ENCODE measurements at places on chromosomes 1 and 21.
A peak's percentile ranks its signal among the peaks of the same experiment; 100 is the strongest.

GRCh38 chr1:219126377-219126776 lies 47.3 kb upstream of the LYPLAL1 start:
- DNase-seq: no peak

GRCh38 chr1:45862008-45862407 lies 58.6 kb downstream of the MAST2 start:
- no peak for DNase-seq

- no peak for DNase-seq
These were observed 6.7 kb downstream of the KIAA0040 start for GRCh38 chr1:175185903-175186302.

GRCh38 chr1:208208132-208208487 lies 36.1 kb downstream of the PLXNA2 start:
- DNase-seq: no peak

DNA sequence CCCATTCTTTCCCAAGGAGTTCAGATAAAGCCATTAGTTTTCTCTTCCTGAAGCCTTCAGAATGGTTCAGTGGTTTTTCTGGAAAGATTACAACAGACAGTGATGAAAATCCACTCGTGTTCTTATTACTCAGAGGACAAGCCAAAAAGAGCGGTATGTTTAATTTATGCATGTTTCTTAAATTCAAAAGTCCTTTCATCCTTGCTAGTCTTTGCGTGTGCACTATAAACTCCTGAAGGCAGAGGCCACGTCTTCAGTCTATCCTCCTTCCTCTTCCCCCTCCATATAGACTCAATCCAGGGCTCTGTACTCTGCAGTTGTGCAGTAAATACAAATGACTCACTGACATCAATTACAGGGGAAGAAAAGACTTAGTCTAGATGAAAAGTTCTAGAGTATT lies 409.2 kb upstream of the PLXNA2 start:
- DNase-seq: no peak

DNA sequence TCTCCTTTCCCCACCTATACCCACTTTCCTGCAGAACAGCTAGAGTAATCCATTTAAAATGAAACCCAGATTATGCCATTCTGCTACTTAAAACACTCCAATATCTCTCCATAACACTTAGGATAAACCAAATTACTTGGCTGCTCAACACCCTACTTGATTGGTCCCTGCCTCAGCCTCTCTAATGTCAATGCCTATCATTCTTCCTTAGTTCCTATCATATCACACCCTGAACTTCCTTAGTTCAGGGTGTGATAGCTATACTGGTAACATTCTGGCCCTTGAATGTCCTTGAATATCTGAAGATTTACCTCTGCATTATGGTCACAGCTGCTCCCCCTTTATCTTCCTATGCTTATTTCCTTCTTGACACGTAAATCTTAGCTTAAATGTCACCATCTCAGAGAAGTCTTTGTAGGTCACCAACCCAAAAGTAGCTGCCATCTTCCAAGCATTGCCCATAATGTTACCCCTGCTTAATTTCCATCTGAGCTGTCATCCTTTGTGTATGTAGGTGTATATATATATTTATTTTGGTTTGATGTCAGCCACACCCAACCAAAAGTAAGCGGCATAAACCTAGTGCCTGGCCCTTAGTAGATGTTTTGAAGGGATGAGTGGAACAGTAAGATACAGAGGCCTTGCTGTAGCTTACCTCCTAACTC lies 379.8 kb downstream of the PTPRC start:
- DNase-seq: peak; percentile 57

GRCh38 chr1:204390751-204391466 lies 20.7 kb downstream of the PPP1R15B start:
- no peak for DNase-seq

- DNase-seq: no peak
These were observed 35.7 kb upstream of the SIM2 start for GRCh38 chr21:36663033-36663855.

DNA sequence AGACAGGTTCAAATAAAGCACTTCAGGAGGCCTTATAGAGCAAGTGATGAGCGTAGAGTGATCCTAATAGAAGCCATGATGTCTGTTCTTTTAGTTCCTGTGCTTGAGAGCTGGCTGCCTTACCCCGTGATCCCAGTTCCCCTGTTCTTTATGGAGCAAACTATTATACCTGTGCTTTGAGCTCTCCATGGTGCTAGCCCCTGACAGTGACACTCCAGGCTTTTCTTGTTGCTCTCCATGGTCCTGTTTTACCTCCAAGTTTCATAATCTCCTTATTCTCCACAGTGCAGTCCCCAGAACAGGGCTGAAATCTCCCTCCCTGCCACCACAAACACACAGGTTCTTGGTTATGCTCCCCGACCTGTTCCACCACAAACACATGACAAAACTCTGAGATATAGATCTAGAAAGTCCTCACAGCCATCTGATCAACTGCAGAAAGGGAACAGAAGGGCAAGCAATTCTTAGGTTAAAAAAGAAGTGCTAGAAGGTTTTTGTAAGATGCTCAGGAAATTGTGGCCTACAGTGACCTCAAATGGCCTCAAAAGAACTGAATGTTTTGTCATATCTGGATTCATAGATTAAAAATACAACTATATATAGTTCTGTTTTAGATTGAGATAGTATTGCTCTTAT lies 6.0 kb downstream of the CADM3 start:
- peak; percentile 77 for DNase-seq

DNA sequence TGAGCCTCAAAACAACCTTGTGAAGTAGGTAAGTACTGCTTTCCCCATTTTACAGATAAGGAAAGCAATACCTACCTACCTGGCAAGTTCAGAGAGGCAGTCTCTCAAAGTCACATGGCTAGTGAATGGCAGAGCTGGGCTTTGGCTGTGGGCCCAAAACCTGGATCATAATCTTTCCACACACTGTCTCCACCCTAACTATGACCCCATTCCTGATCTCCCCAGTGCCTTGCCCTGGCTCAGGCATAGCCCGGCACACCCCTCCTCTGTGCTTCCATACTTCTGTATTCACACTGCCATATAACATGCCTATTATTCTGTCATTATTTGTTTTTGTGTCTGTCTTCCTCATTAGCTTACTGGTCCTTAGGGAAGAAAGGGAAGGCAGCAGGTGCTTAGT lies 15.9 kb downstream of the GNG12 start:
- no peak for DNase-seq

DNA sequence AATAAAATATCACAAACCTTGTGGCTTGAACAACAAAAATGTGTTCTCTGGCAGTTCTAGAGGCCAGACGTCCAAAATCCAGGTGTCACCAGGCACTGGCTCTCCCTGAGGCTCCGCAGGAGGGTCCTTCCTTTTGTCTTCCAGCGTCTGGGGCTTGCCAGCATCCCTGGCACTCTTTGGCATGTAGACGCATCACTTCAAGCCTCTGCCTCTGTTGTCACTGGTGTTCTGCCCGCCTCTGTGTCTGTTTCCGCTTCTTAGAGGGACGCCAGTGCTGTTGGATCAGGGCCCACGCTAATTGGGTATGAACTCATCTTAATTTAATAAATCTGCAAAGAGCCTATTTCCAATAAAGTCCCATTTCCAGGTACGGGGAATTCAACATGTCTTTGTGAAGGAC lies 273.7 kb upstream of the C1orf174 start:
- no peak for DNase-seq

DNA sequence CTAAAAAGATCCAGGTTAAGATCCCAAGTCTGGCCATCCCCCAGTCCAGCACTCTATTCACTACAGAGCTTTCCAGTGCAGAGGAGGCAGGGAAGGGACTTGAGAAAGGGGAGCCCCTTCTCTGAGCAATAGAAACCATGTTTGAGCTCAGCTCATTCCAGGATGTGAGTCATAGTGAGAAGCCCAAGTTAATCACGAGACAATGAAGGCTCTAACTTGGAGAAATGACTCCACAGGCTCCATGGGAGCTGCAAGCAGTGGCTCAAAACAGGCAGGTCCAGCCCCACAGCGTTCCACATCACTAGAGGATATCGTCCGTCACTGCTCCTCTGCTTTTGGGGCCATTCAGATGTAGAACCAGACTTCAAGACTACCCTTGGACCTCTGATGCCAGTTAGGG lies 59.1 kb downstream of the CAMK2N1 start:
- DNase-seq: no peak

DNA sequence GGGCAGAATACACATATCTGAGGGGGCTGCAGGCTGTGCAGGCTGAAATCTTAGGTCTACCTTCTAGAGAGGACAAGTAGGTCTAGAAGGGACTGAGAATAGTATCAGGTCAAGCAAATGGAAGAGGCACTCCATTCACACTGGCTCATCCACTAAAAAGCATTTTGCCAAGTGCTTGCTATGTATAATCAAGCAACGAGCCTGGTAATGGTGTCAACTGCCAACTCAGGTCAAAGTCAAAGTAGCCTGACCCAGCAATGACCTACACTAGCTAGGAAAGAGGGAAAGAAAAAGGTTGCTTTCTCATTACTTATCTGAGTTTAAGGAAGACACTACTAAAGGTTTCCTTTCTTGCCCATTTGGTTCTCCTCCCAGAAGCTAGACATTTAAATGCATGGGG lies 10.8 kb downstream of the KCND3 start:
- no peak for DNase-seq

GRCh38 chr1:34166625-34167361 lies 1.8 kb upstream of the CSMD2 start:
- no peak for DNase-seq

GRCh38 chr1:66750577-66750976 lies 1.7 kb upstream of the DYNLT5 start:
- no peak for DNase-seq

- DNase-seq: no peak
These were observed 178.4 kb downstream of the DUSP10 start for GRCh38 chr1:221563476-221563921.

DNA sequence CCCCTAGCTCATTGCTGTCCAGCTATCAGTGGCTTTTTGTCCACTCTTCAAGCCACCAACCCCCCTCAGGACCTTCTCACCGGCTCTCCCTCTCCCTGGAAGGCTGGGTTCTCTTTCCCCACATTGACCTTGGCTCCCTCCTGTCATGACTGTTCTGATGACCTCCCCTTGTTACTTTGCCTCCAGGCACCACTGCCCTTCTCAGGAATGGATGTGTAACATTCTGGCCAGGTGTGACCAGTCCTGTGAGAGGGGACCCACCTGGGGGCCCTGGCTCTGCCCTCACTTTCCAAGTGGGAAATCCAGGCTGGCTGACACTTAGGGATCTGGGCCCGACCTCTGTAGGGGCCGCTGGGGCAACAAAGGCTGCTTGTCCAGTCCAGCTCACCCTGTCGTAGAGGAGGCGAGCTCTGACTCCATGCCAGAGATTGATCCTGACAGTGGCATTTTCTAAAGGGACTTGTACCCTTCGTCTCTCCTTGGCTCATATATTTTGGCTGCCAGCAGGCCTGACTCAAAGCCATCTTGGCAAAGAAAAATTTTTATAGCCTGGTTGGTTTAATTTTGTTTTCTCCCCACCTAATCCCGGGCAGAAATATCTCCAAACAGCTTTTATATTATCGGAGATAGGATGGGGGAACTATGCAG lies 37.9 kb upstream of the USP24 start:
- DNase-seq: no peak
